KBM-7 (cell line): ENCODE measurements at places on chromosomes 4 and X.
A peak's percentile ranks its signal among the peaks of the same experiment; 100 is the strongest.

DNA sequence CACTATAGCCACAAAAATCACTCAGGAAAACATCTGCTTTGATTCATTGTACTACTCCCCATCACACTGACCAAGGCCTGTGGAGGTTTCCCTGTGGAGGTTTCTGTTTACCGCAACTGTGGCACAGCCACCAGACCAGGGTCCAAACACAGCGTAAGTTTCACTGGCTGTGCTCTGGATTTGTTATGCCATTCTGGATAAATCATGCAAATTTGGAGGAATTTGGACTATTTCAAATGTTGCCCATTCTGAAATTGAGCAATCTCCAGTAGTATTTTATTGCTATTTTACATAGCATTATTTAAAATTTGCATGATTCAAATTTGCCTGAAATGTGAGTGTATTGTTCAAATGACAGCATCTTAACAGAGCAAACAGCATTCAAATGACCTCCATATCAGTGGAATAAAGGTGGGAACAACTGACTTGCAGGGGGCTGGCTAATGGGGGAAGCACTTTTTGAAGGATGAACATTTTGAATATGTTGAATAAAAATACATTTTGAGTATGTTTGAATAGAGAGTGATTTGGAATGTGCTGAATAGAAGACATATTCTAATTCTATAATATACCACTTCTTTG is 66.1 kb upstream of the ACSL1 start:
- no peak for DNase-seq

GRCh38 chr4:55733932-55734331 is 85.7 kb upstream of the EXOC1L start:
- DNase-seq, result no peak

- DNase-seq, result peak; percentile 33
Observed at GRCh38 chr4:118850488-118851173, 14.7 kb upstream of the SEC24D start.

DNA sequence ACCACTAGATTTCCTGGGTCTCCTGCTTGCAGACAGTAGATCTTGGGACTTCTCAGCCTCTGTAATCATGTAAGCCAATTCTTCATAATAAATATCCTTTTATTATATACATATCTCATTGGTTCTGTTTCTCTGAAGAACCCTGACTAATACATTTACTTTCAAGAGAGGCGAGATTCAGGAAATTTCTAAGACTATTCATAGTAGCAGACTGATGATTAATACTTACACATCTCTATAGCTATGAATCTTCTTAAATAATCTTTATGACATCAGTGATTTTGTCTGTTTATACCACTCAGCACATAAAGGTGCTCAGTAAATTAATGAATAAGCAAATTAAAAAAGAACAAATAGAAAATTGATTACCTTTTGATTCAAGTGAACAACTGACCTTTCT is 682.3 kb upstream of the GRID2 start:
- DNase-seq, result no peak

DNA sequence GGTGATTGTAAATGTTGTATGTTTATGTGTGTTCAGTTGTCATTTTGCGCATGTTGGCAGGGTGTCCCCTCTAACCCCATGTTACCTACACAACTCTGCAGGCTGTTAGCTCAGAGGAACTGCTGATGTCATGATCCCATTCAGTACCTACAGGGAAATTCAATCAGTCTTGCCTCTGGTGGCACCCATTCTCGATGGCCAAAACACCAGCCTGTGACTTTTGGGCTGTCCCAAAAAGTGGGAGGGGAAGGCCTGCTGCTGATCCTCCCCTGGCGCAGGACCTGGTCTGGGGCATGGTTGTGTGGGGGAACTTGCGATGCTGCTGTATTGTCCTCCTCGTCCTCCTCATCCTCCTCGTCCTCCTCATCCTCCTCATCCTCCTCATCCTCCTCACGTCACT is 174.5 kb downstream of the DCLK2 start:
- no peak for DNase-seq

DNA sequence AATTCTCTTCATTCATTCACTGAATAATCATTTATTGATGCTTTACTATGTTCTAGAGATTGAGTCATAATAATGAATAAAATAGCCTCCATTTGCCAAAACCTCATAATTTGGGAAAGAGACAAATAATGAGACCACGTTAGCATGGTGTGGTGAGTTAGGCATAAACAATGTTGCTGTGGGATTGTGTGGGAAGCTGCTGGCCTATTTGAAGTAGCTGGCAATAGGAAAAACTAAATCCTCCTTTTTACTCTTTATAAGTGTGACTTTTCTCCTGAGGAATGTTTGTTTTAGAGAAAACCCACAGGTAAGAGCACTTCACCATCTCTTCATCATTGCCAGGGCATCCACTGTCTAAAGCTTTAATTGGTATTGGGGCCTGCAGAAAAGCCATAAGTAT is 95.3 kb downstream of the AREG start:
- no peak for DNase-seq

DNA sequence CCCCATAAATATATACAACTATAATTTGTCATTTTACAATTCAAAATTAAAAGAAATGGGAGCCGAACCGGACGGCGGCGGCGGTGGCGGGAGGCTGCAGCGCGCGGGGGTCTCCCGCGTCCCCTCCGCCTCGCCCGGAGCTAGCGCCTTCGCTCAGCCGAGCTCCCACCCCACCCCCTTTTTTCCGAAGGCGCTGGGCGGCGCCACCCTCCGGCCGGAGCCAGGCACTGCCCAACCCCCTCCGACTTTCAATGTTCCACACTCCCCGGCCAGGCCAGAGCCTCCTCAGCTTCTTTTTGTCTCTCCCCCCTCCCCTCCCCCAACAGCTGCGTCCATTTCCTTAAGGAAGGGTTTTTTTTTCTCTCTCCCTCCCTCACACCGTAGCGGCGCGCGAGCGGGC is 214.1 kb upstream of the GEMIN8 start:
- no peak for DNase-seq

DNA sequence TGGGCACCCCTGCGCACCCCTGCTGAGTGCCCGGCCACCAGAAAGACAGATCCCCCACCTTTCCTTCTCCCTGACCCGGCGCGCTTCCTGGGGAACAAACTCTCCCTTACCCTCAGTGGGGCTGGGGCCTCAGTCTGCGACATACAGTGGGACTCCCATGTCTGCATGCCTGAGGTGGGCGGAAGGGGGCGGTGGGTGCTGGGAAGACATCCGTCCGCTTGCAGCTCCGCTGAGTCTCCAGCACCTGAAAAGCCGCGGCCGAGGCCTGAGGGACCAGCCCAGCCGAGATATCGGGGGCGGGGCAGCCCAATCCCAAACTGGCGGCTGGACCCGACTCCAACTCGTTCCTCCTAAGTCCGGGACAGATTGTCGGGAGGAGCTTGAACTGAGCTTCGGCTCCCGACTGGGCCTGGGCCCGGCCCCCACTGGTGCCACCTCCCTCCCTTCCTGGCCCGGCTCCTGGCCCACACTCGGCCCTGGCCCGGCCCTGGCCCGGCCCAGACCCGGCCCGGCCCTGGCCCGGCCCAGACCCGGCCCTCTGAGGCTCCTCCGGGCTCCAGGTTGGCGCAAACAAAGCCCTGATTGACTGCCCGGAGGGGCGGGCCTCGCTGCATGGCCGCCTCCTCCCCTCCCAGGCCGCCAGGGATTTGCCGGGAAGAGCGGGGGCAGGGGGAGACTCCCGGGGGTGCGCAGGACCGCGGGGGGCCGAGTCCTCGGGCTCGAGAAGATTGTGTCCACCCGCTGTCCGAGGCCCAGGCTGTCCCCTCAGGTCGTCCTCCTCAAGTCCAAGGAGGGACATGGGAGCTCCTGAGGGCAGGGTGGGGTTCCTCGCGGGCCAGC is 877 bp upstream of the SLC16A2 start:
- DNase-seq, result no peak

GRCh38 chrX:70592091-70592490 is 147.5 kb downstream of the DLG3 start:
- DNase-seq, result no peak

DNA sequence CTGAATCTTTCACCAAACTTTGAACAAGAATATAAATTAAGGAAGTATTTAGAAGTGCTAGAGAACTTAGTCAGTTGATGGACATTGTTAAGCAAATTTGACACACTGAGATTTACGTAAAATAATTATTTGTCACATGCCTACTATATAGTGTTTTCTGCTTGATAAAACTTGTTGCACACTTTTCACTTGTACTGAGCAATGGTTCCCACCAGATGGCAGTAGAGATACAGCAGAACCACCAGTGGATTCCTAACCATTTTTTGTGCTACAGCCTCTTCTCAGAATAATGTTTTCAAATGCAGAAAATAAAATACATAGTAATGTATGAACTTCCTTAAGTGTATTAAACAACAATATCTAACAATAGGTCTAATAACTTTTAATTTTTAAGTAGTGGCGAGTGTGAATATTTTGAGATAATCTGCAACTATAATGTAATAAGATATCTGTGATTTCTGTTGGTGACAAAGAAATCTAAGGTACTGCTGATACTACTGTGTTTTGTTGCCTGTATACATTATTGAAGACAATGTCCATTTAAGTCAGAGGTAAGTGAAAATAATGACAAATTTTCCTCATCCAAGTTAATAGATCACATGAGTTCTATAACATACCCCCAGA is 81.2 kb downstream of the APOOL start:
- DNase-seq, result peak; percentile 68

DNA sequence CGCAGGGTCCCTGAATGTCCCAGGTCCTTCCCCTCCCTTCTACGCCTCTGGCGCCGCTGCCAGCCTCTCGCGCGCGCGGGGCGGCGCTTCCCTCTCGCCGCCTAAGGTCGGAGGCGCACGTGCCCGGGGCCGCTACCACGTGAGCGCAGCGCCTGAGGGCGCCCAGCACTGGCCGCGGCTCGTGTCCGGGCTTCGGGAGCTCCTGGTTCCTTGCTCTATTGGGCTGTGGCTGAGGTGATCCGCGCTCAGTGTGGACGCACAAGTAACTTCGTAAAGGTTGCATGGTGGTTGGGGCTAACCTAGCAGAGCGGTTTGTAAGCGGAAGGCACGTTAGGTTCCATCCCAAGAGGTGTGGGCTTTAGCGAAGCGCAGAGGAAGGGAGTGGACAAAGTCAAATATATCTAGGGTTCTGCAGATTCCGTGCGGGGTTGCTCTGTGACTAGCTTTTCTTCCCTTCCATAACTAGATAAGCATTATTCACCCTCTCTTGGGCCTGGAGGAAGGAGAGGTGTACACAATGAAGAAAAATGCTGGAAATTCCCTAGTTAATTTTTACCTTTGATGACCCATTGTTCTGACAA is 1.8 kb downstream of the TLL1 start:
- no peak for DNase-seq

DNA sequence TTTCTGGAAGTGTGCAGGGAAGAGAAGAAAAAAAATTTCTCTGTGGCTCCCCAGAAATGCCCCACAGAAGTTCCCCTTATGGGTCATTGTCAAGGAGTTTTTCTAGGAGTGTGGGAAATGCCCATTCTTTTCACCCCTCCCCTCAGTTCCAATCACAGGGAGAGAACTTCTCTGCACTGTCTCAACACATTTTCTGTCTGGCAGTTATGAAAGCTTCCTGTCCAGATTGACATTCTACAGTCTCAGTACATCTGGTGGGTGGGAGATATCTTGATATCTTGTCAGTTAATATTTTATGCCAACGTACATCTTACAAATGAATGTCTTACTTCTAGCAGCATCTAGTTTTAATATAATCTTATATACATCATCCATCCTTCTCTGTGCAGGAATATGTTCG is 566.8 kb upstream of the AADAT start:
- DNase-seq, result no peak

DNA sequence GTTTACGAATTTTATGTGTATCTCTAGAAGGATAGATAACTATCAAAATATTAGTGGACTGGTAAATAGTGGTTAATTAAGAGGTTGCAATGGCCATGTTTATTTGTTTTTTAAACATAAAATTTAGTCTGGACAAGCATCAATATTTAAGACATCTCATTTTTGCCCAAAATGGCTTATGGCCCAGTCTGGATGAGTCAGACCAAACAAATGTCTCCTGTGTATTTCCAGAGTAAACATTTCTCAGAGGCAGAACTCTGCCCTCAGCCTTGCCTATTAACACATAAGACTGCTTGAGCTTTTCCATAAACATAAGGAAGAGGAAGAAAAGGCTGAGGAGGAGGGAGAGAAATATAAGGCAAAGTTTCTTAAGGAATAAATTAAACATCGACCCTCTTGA is 277.1 kb upstream of the DIAPH2 start:
- DNase-seq, result no peak

DNA sequence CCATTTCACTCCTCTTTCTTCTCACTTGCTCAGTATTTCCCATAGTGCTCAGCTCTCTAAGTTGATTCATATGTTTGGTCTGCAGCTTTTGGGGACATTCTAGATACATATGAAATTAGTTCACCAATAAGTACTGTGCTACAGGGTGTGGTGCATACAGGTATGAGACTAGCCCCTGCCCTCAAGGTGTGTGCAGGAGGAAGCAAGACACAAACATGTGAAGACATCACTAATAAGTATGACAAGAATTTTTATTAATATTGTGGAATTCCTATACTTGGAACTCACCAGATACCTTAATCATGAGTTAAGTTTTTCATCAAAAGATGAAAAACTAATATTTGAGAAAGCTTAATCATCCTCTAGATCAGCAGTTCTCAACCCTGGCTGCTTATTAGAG is 505.2 kb downstream of the ZNF674 start:
- DNase-seq, result no peak

- peak; percentile 87 for DNase-seq
Observed at GRCh38 chrX:153400146-153401132, 711 bp downstream of the PNMA6E start.

GRCh38 chrX:151402719-151403390 is 5.8 kb downstream of the VMA21 start:
- DNase-seq, result no peak

DNA sequence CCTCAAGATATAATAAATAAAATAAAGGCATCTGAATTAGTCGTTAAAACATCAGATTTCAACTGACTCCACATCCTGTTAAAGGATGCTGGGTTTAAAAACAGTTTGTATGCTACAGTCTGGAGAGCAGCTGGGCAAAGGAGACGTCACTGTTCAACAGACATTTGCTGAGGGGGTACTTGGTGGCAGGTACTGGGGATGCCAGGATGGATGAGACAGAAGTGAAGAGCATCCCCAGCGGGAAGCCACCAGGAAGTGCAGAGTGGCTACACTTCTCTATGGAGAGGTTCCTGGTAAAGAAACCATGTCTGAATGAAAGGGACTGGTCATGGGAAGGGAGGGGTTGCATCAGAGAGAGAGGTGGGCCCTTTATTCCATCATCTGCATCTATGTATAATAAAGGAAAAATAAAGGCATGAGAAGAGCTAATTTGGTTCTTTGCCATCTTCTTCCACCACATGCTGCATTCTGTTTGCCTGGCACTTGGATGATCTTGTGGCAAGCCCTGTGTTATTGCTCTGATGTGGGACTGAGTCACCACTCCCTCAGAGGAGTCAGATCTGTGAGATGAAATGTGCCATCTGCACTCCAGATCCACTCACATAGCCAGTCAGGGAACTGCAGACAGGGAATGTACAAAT is 145.0 kb downstream of the SOWAHB start:
- no peak for DNase-seq

DNA sequence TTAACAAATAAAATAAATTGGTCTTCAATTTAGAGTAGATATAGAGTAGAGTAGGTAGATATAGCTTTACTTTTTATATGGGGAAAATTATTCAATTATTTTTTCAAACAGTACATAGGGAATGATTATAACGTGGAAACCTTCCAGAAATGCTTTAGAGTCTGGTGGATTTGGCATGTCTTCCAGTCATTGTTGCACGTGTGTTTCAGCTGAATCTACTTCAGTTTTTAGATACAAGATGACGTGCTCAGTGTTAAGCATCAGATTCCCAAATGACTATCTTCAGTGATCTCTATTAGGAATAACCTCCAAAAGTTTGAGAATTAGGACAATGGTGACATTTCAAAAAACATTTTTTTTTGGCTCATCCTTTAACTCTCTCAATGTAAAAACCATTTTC is 616.9 kb downstream of the ANKRD50 start:
- DNase-seq, result no peak
